ENCODE measurements at places on chromosomes 5 and 9. TPM values are rescaled to one million over a fixed set of nuclear protein-coding genes. Genes with fewer than 3 reads are reported as not detected.

GRCh38 chr5:119948162-119948561, 318.8 kb downstream of the FAM170A start:
- H3K27me3 ChIP-seq: no peaks in the 10 kb centered on the region
- no peak for DNase-seq
- no peak overlapping the region for H3K4me3 ChIP-seq
- no peaks in the 10 kb centered on the region for H3K4me1 ChIP-seq
- H3K36me3 ChIP-seq: no peaks in the 10 kb centered on the region

GRCh38 chr5:154758977-154759376, 3.8 kb downstream of the LARP1 start:
- no peak for DNase-seq
- H3K27me3 ChIP-seq: no peaks in the 10 kb centered on the region
- peaks cover 61% of the 10 kb centered on the region for H3K4me1 ChIP-seq

GRCh38 chr5:14166437-14166836, 23.3 kb downstream of the TRIO start:
- no peaks in the 10 kb centered on the region for H3K4me1 ChIP-seq
- no peak overlapping the region for H3K27ac ChIP-seq
- no peak overlapping the region for H3K4me3 ChIP-seq

- peaks cover 45% of the 10 kb centered on the region for H3K27me3 ChIP-seq
- H3K4me3 ChIP-seq: no peak overlapping the region
- no peak overlapping the region for H3K27ac ChIP-seq
- H3K36me3 ChIP-seq: no peaks in the 10 kb centered on the region
- DNase-seq: no peak
- H3K4me1 ChIP-seq: peaks cover 12% of the 10 kb centered on the region
Observed at GRCh38 chr5:90562341-90562740, 3.7 kb downstream of the ADGRV1 start.

- H3K36me3 ChIP-seq: peaks cover 11% of the 10 kb centered on the region
- peak overlapping the region; percentile 60 for H3K27ac ChIP-seq
- no peaks in the 10 kb centered on the region for H3K27me3 ChIP-seq
- H3K4me3 ChIP-seq: no peak overlapping the region
- H3K4me1 ChIP-seq: peaks cover 10% of the 10 kb centered on the region
Observed at GRCh38 chr5:37214550-37214949, 34.6 kb downstream of the CPLANE1 start.

DNA sequence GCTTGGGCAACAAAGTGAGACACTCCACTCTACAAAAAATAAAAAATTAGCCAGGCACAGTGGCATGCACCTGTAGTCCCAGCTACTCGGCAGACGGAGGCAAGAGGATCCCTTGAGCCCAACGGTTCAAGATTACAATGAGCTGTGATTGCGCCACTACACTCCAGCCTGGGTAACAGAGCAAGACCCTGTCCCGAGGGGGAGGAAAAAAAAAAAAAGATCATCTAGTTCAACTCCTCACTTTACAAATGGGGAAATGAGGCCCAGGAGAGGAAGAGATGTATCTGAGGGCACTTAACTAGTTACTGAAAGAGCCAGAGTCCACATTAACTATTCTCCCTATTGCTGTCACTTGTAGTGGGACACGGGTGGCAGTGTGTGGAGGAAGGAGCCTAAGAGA, 13.8 kb downstream of the PDCL start:
- no peak overlapping the region for H3K4me3 ChIP-seq
- no peak overlapping the region for H3K27ac ChIP-seq
- peaks cover 13% of the 10 kb centered on the region for H3K36me3 ChIP-seq
- DNase-seq: no peak

The S100Z gene
- total RNA-seq: 0.42 TPM

The SAPCD2 gene
- 40.1 TPM for total RNA-seq

DNA sequence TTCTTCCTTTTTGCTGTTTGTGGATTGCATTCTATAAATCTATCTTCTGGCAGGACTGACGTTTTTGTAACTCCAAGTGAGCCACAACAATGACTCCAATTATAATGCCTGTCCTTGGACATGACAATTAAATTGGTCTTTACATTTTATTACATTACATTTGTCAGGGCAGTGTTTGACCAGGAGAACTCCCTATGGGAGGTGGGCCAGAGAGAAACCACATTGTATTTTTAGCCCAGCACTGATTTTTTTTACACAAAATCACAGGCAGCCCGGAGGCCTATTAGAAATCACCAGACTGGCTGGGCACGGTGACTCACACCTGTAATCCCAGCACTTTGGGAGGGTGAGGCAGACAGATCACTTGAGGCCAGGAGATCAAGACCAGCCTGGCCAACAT, 99.1 kb upstream of the SMC5 start:
- H3K27ac ChIP-seq: no peak overlapping the region

GRCh38 chr9:125881042-125881441, 133.9 kb downstream of the PBX3 start:
- H3K4me1 ChIP-seq: no peaks in the 10 kb centered on the region
- H3K36me3 ChIP-seq: no peaks in the 10 kb centered on the region
- no peak overlapping the region for H3K27ac ChIP-seq

The CMBL gene
- 2.7 TPM for total RNA-seq

- no peak for DNase-seq
- no peaks in the 10 kb centered on the region for H3K4me1 ChIP-seq
- H3K27me3 ChIP-seq: peaks cover 10% of the 10 kb centered on the region
- no peaks in the 10 kb centered on the region for H3K36me3 ChIP-seq
Observed at GRCh38 chr5:144121577-144121976, 48.9 kb downstream of the YIPF5 start.

- no peak overlapping the region for H3K27ac ChIP-seq
- no peaks in the 10 kb centered on the region for H3K27me3 ChIP-seq
- no peaks in the 10 kb centered on the region for H3K36me3 ChIP-seq
- no peak for DNase-seq
- H3K4me3 ChIP-seq: no peak overlapping the region
Observed at GRCh38 chr9:14092344-14092743, 221.6 kb downstream of the NFIB start.

DNA sequence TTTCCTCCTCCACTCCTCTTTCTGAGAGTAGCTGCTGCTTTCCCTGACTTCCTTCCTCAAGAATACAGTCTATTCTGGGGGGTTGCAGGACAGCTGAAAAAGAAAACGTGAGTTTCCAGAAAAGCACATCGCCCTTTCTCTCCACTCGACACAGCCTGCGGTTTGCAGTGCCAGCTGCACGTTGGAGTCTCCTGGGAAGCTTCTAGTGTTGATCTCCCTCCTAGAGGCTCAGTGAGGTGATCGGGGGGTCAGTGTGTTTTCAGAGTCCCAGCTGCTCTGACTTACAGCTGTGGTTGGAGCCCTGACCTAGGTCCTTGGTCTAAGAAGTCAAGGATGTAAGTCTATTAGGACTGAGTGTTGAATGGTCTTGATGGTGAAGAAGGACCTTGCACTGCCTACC, 25.0 kb upstream of the SUSD3 start:
- no peak overlapping the region for H3K4me3 ChIP-seq
- H3K27me3 ChIP-seq: no peaks in the 10 kb centered on the region
- H3K4me1 ChIP-seq: peaks cover 19% of the 10 kb centered on the region
- peak overlapping the region; percentile 61 for H3K27ac ChIP-seq
- no peak for DNase-seq
- H3K36me3 ChIP-seq: peaks cover 19% of the 10 kb centered on the region

DNA sequence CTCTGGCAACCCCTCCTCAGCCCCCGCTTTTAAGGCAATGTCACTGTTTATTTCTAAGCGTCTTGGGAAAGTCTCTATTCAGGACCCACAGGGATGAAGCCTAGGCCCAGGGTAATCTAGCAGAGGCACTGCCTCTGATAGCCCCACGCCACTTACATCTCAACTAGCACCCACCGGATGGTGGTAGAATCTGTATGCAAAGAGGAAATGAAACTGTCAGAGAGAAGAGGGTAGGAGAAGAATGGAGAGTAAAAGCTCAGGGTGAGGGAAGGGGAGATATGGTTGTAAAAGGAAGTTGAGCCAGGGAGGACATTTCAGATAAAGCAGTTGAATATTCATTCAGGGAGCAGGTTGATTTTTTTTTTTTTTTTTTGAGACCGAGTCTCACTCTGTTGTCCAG, 3.0 kb downstream of the FRRS1L start:
- no peak overlapping the region for H3K27ac ChIP-seq
- no peak for DNase-seq
- no peak overlapping the region for H3K4me3 ChIP-seq
- H3K4me1 ChIP-seq: peaks cover 6% of the 10 kb centered on the region
- H3K36me3 ChIP-seq: peaks cover 2% of the 10 kb centered on the region
- H3K27me3 ChIP-seq: peaks cover 56% of the 10 kb centered on the region

The AK1 gene
- total RNA-seq: 33.6 TPM

- H3K36me3 ChIP-seq: no peaks in the 10 kb centered on the region
- H3K4me1 ChIP-seq: peaks cover 21% of the 10 kb centered on the region
- DNase-seq: peak; percentile 79
- peaks cover 94% of the 10 kb centered on the region for H3K27me3 ChIP-seq
Observed at GRCh38 chr5:138654281-138654867, 79.2 kb upstream of the HSPA9 start.

- H3K36me3 ChIP-seq: no peaks in the 10 kb centered on the region
- no peaks in the 10 kb centered on the region for H3K4me1 ChIP-seq
- H3K4me3 ChIP-seq: no peak overlapping the region
- H3K27ac ChIP-seq: no peak overlapping the region
- H3K27me3 ChIP-seq: peaks cover 17% of the 10 kb centered on the region
- no peak for DNase-seq
Observed at GRCh38 chr5:127863610-127864395, 160.6 kb downstream of the CCDC192 start.

DNA sequence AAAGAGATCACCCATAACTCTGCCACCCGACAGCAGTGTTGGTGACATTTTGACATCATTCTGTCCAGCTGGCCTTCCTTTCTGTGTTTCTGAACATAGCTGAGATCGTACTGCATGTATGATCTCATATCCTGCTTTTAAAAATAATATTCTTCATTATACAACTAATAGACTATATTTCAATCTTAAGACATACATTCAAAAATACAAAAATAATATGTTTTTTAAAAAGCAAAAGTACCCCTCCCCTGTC, 47.7 kb upstream of the RPL26L1 start:
- no peaks in the 10 kb centered on the region for H3K27me3 ChIP-seq
- no peaks in the 10 kb centered on the region for H3K36me3 ChIP-seq
- no peak overlapping the region for H3K4me3 ChIP-seq

The ANKRD33B gene
- total RNA-seq: 6.8 TPM

All from activated CD8-positive, alpha-beta memory T cell treated with anti-CD3 and anti-CD28 coated beads, Interleukin-2, amount 10 ng/mL, durations not matched to agents 7 days and 5 days (primary cell).